ENCODE measurements at places on chromosomes 2 and 18. TPM values are rescaled to one million over a fixed set of nuclear protein-coding genes. Genes with fewer than 3 reads are reported as not detected.

- no peak for DNase-seq
Observed at GRCh38 chr18:79223431-79223830, 154.2 kb downstream of the ATP9B start.

DNA sequence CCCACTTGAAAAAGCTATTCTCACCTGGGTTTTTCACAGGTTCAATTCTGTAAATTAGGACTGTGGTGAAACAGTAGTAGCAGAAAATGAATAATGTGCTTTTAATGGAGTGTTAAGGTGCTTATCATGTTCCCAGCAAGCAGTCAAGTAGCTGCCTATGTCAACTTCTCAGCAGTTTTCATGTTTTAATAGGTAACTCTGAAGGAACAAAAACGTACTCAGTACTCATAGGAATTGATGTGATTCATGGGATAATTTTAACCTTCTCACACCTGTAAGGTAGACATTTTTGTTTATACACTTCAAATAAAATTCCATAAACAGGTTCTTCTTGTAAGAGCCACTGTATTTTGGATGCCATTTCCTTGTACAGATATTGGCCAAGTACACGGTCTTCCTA, 801.6 kb downstream of the MBD2 start:
- DNase-seq, result no peak

- DNase-seq, result no peak
Observed at GRCh38 chr2:79179036-79179435, 19.5 kb upstream of the REG3A start.

Gene SERPINB13
- total RNA-seq, result not detected

Gene CCDC121
- 1.7 TPM for total RNA-seq

Gene RGPD4
- total RNA-seq, result not detected

- no peak for DNase-seq
Observed at GRCh38 chr2:58923869-58924268, 682.7 kb upstream of the FANCL start.

DNA sequence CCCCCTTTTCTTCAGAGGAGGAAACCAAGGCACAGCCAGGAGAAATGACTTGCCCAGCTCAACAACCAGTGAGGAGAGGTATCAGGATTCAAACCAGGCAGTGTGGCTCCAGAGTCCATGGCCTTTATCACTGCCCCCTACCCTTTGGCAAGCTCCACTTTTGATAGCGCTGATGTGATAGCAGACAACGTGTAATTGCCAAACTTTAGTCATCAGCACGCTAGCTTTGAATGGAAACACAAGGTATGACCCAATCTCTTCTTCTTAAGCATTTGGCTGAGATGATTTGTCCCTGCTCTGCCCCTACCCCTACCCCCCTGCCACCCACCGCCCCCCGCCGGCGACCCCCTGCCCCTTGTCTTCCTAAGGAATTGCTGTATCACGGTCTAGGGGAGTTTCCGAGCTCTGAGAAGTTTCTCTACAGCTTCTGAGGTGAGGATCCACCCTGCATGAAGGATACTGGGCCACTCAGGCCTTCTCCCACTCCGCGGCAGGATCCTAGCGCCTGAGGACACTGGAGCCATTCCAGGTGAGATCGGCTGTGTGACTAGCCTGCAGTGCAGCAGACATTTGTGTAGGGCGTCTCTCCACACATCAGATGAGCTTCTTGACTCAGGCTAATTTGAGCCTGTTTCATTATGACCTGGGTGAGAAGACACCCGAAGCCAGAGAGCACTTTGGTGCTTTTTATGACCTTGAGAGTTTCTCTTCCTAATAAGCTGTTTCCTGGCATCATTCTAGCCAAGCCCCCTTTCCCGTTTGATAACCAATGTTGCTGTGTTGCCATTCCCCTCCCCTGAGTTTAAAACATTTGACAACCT, 75.1 kb upstream of the MAP4K4 start:
- no peak for DNase-seq

Gene GPR155
- 2.3 TPM for total RNA-seq

Gene IL36G
- total RNA-seq, result not detected

- DNase-seq, result no peak
Observed at GRCh38 chr2:165793161-165793778, 777 bp downstream of the GALNT3 start.

DNA sequence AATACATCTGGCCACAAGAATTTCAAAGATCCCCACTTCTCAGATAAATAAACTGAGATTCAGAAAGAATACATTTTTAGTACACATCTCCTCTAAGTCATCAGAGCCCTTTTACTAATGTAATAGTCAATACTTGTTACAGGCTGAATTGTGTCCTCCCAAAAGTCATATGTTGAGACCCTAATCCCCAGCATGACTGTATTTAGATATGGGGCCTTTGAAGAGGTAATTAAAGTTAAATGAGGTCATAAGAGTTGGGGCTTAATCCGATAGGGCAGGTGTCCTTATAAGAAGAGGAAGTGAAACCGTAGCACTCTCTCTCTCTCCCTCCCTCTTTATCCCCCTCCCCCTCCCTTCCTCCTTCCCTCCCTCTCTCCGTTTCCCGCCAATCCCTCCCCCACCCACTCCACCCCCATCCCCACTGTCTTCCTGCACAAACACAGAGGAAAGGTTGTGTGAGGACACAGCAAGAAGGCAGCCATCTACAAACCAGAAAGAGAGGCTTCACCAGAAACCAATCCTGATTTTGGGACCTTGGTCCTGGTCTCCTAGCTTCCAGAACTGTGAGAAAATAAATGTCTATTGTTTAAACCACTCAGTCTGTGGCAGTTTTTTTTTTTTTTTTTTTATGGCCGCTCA, 66.6 kb upstream of the ZNF397 start:
- DNase-seq, result no peak

Gene SCN3A
- total RNA-seq, result under 0.01 TPM

GRCh38 chr18:42426496-42427015, 471.5 kb downstream of the PIK3C3 start:
- DNase-seq, result no peak

Gene GULP1
- 32.2 TPM for total RNA-seq

GRCh38 chr2:141900826-141901225, 230.0 kb downstream of the LRP1B start:
- DNase-seq, result no peak

Gene GALR1
- total RNA-seq, result not detected

GRCh38 chr2:217993817-217994463, 8.9 kb downstream of the TNS1 start:
- no peak for DNase-seq

DNA sequence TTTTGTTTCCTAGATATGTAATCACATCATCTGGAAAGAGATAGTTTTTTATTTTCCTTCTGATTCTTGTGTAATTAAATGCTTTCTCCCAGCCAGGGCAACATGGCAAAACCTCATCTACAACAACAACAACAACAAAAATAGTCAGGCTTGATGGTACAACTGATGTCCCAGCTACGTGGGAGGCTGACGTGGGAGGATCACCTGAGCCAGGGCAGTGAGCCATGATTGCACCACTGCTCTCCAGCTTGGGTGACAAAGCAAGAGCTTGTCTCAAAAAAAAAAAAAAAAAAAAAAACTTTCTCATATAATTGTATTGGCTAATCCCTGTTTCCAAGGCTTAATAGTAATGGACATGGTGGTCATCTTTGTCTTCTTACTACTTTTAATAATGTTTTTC, 26.4 kb upstream of the PGAP1 start:
- no peak for DNase-seq

DNA sequence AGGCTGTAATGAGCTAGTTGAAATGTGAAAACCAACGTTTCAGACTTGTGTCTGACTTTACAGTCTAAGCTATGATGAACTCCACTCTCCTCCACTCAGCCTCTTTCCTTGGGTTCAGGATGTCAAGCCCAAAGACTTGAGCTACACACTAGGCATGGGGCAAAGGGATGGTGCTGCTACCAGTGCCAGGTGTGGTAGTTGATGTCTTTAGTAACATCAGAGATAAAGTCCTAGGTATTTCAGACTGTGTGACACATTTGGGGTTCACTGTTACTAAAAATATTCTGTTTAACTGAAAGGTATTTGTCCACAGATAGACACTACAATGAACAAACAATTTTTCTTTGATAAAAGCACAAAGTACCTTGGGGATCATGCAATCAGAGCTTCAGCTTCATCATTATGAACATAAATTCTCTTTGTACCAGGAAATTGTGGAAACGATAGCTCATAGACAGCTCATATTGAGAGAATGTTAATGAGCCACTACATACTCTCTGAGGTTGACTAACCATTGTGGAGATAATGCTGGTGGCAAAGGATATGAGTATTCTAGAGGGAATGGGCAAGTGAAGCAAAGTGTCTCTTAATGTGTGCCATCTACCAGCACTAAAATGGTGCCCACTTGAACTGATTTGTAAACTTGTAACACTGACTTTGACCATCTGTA, 253.7 kb upstream of the THUMPD2 start:
- no peak for DNase-seq

- peak; percentile 33 for DNase-seq
Observed at GRCh38 chr2:113894156-113894743, 4.4 kb downstream of the ACTR3 start.

DNA sequence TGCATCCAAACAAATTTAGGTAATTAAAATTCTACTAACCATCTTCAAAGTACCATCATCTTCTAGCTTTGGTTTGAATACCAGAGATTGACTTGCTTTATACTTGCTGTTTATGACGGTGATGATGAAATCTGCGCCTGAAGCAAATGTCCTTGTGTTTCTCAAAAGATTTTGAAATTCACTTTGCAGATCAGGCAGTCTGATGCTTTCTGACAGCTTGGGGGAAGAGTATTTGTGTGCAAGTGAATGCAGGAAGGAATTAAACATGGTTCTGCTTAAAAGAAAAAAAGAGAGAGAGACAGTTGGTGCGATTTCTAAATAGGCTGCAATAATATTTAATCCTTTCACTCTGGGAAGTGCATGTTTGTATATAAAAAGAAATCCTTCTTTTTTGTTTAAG, 29.6 kb downstream of the CSRNP3 start:
- no peak for DNase-seq

Gene SLC9A2
- total RNA-seq, result not detected

Gene MYO7B
- total RNA-seq, result 1.5 TPM

Gene MAL
- total RNA-seq, result not detected

DNA sequence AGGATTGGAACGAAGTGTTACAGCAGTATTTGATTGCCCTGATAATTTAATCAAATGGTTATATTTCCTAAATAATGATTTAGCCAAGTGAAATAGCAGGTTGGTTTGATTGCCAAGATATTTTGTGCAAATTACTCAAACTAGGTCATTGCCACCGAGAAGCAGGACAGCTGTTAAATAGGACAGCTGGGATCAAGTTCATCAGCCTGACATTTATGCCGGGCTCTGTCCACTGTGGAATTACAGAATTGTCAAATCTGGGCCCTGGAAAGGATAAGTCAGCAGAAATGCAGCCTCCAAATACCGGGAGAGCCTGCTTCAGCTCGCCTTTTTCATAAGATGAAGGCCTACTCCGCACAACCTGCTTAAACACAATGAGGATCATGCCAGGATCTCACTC, 73.9 kb upstream of the RPL31 start:
- DNase-seq, result no peak

Gene ANKRD39
- 8.0 TPM for total RNA-seq

DNA sequence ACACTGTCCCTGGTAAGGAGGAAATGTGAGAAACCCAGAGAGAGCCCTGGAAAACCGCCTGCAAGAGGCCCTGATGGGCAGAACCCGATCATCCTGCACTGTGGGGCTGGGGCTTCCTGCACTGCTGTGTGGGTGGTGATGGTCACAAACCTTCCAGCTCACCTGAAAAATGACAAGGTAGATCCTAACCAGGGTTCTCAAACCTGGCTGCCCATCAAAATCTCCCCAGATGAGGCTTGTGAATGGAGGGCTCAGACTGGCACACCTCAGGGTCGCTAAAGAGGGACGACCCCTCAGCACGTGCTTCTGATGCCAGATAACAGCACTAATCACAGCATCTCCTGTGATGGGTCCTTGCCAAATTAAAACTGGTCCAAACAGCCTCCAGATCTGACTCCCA, 74.7 kb downstream of the GYPC start:
- no peak for DNase-seq

- no peak for DNase-seq
Observed at GRCh38 chr18:79917853-79918614, 33.4 kb downstream of the SLC66A2 start.

DNA sequence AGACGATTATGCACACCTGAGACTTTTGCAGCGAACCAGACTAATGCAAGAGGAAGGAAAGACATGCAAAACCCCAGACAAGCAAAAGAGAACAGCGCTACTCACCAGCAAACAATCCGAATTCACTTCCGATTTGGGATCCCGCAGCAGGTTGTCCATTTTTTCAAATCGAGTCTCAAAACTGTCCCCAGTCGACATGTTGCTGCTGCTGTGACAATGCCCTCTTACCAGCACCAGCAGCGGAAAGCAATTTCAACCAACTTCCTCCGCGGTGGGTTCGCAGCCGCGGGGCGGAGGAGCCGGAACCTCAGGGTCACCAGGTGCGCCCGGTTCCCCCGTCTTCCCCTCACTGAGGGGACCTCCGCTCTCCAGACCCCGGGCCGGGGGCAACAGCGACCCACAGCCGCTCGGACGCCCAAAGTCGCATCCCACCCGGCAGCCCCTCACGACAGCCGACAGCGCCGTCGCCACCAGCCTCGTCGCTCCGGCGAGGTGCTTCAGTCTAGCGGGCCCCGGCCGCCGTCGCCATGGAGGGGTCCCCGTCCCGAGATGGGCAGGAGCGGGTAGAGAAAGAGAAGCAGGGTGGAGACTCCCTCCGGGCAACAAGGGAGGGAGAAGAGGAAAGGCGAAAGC, 784 bp downstream of the ROCK1 start:
- no peak for DNase-seq

Gene NOSTRIN
- 0.07 TPM for total RNA-seq

DNA sequence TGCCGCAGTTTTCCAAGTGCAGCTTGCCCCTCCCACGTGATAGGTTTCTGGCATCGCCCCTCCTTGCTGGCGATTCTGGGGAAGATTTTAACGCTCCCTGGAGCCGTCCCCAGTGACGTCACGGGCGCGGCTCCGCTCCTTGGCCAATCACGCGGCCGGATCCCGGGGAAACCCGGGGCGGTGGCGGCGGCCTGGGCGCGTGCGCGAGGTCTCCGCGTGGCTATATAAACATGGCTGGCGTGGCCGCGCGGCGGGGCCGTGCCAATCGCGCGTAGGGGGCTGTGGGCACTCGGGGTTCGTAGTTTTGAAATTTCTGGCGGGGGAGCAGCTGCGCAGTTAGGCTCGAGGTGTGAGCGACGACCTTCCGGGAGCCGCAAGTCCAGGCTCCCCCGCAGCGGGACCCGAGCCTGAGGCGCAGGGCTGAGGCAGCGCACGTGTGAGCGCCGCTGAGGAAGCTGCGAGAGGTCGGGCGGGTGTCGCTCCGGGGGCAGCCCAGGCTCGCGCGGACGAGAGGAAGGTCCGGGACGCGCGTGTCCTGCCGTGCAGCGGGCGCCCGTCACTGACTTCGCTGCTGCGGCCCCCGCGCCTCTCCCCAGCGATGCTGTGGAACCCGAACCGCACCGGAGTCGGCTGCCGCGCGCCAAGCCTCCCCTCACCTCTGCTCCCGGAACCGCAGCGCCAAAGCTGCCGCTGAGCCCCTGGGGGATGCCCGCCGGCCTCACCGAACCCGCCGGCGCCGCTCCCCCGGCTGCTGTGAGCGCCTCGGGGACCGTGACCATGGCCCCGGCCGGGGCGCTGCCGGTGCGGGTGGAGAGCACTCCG, at the start of gene TAF4B:
TAF4B (plus strand) TSS at position 217 of the 822 bp plus-strand sequence; CDS start at position 706, 489 bp downstream.
- peak; percentile 64 for DNase-seq

Data from pulmonary artery endothelial cell (primary cell).